ENCODE measurements at places on chromosomes 2 and 18. TPM values are rescaled to one million over a fixed set of nuclear protein-coding genes. Genes with fewer than 3 reads are reported as not detected.

The SLC14A1 gene
- 2.7 TPM for total RNA-seq

The VWA3B gene
- not detected for total RNA-seq

The KCNJ3 gene
- total RNA-seq = not detected

- peaks cover 42% of the 10 kb centered on the region for H3K36me3 ChIP-seq
- peaks cover 56% of the 10 kb centered on the region for H3K4me1 ChIP-seq
- H3K4me3 ChIP-seq = no peak overlapping the region
- H3K27me3 ChIP-seq = no peaks in the 10 kb centered on the region
- H3K27ac ChIP-seq = no peak overlapping the region
- DNase-seq = no peak
Observed at GRCh38 chr18:51185075-51185474, 12.4 kb downstream of the MEX3C start.

- H3K4me3 ChIP-seq = no peak overlapping the region
- no peaks in the 10 kb centered on the region for H3K4me1 ChIP-seq
- H3K36me3 ChIP-seq = no peaks in the 10 kb centered on the region
Observed at GRCh38 chr2:231883468-231883881, 42.7 kb downstream of the NPPC start.
